ENCODE measurements at places on chromosomes 5 and 9.

DNA sequence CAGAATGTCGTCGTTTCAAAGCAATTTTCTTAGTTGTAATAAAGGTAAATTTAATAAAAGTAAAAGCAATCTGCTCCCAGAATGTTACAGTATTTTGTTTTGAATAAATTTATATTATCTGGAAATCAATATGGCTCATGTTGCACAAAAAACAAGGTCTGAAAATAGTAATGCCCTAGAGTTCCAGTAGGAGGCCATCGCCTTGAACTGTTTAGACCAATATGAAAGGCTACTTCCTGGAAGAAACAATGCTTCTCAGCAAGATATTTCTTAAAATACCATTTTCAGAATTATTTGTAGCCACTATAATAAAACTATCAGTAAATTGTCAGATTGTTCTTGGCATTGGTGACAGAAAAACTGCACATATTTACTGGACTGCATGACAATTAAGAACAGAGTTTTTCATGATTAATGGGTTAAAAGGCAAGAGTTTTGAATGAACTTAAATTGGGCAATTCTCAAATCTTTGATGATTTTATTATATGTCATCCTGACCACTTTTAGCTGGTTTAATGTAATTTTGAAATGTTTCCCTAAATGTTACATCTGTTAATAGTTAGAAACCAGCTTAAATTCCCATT is 153.2 kb downstream of the COMMD10 start:
- no peak for DNase-seq

DNA sequence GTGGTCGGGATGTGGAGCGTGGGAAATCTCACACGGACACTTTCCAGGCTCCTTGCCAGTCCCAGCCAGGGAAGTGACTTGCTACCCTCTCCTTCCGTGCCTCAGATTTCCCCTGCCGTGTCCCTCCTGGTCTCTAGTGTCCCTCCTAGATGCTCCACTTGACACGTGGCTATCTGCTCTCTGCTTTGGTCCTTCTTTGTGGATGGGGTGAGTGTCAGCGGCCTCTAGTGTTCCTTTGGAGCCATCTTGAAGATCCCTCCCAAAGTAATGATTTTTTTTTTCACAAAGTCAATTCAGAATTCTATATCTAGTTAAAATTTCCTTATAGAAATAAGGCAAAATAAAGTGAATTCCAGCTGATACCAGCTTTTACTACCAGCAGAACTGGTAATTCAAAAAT is 117.7 kb downstream of the MRPL36 start:
- DNase-seq = no peak

DNA sequence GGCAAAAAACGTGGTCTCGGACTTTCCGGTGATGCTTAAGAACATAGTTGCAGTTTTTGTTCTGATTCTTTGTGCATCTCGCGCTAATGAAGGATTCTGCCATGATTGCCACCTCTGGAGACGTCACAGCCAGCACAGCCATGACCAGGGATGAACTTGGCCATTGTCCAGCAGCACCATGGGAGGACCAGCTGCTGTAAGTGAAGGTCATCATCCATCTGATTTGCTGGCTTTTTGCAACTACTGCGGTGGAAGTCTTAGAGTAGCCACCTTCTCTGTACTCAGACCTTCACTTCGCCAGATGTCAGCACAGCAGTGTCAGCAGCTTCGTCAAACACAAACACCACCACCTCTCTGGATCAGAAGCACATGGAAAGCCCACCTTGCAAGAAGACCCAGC is 45.7 kb downstream of the NSUN2 start:
- no peak for DNase-seq

GRCh38 chr9:113650207-113651131 is 186.9 kb downstream of the RGS3 start:
- no peak for DNase-seq

DNA sequence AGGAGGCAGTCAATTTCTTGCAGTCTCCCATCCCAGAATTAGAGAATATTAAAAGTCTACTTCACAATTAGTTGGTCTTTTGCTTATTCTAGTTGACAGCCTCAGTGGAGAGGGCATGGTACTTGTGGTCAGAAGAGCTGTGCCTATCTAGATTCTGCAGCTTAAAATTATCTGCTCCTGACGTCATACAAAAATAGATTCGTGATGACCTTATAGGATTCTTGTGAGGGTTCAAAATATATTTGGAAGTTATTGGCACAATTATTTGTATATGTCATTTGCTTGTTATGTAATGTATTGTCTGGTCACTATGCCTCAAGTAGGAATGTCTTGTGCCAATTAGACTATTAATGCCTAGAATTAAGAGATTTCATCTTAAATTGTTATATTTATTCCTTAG is 142.5 kb downstream of the CDH12 start:
- no peak for DNase-seq

- DNase-seq = no peak
These were observed 24.7 kb downstream of the DMXL1 start for GRCh38 chr5:119095611-119096010.

GRCh38 chr5:96254980-96255691 is 177.9 kb downstream of the PCSK1 start:
- no peak for DNase-seq

GRCh38 chr5:107542428-107542827 is 128.3 kb downstream of the EFNA5 start:
- peak; percentile 95 for DNase-seq

DNA sequence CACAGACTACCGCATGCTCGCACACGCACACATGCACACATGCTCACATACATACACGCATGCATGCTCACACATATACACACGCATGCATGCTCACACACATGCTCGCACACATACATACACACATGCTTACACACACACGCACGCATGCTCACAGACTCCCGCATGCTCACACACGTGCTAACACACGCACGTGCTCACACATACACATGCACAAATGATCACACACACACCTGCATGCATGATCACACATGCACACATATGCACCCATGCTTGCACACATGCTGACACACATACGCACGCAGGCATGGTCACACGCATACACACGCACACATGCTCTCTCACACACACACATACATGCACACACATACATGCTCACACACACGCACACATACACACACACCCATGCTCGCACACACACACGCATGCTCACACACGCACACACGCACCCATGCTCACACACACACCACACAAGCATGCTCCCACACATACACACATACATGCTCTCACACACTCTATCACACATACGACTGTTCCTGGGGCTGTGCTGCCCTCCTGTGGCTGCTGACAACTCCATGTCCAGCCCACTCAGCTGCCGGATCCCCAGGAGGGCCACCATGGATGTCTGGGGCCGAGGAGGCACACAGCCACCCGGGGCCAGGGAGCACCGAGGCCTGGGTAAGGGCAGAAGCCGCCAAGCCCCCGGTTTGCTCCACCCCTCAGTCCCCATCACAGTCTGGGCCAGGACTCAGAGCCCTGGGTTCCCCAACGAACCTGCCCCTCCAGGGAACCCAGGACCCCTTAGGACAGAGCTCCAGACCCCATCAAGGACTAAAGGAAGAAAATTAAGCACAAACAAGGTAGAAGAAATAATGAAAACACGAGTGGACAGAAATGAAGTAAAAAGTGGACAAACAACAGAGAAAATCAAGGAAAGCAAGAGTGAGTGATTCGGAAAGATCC is 31.4 kb upstream of the EGFL7 start:
- DNase-seq = peak; percentile 88

DNA sequence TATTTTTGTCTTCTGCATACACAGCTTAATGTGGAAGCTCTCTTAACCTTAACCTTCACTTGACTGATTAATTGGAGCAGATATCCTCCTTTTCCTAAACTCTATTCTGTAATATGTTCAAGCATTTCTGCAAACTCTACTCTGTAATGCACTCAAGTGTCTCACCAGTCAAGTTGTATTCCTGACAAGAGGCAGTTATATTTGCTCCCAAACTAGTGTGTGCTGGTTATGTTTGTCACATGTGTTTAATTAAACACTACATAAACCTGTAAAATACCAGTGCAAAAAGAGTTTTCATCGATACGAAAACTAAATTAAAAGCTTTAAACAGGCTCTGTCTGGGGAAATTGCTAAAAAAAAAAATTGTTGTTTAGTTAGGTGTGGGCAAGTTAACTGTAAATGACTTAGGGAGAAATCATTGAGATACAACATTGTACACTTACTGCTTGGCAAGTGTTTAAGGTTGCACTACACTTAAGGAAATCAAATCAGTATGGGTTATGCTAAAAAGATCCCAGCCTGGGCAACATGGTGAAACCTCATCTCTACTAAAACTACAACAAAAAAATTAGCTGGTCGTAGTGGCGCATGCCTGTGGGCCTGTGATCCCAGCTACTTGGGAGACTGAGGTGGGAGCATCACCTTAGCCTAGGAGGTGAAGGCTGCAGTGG is 6.7 kb downstream of the FAF2 start:
- DNase-seq = no peak

DNA sequence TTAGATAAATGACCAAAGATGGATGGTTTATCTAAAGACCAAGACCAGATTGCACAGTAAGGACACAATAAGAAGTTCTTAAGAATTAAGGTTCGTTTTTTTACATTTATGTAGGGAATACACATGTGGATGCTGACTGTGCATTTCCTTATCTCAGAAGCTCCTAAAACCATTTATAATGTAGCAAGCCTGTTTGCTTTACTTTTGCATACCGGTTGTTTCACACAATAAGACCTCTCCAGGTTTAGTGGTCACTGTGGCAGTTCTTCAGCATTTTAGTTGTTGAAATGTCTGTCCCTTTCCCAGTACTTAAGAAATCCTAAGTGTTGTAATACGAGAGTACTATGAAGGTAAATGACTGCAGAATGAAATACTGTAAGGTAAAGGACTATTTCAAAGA is 43.6 kb downstream of the BASP1 start:
- DNase-seq = no peak

DNA sequence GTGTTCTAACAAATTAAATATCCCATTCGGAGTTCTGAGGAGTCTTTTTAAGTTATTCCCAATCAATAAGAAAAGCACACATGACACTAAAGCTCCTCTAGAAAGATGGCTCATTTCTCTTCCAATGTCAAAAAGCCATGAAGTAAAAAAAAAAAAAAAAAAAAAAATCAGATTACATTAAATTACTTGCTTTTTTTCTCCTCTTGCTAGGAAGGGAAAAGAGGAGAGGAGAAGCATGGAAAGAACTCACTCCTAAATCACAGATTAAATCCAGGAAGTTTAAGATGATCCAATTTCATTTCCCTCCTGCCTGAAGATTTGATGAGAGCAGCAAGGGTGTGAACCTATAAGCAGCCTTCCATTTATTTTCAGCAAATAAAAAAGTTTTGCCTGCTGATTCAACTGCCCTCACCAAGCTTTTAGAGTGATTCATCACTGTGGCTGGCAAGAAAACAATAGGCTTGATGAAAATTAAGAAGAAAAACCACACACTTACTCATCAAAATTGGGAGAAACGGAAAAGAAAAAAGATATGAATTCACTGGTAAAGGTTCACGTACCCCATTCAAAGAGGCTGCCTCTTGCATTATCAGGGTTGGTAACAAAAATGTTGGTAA is 19.7 kb downstream of the MYO10 start:
- peak; percentile 95 for DNase-seq

- no peak for DNase-seq
These were observed 231.1 kb upstream of the NUDT12 start for GRCh38 chr5:103793595-103794182.
